Left lobe of liver (tissue), 2 donors: ENCODE measurements at places on chromosomes 13 and 19. TPM values are rescaled to one million over a fixed set of nuclear protein-coding genes. Genes with fewer than 3 reads are reported as not detected.

- no peak for DNase-seq
Observed at GRCh38 chr13:45748941-45749759, 47.0 kb downstream of the CBY2 start.

DNA sequence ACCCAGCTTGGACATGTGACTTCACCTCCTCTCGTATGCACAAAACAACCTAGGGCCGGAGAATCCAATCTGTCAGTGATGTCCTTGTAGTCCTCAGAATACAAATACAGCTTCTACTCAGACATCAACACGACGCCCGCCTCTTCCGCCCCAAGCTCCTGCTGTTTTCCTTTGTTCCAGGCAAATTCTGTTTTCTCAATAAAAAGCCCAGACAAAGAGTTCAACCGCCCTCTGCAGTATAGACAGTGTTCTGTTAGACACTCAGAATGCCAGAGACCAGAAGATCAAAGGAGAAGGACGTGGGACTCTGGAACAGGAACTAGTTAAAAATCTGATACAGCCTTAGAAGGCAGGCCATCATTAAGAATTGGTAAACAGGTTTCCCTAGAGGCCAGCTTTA, 42.0 kb upstream of the GGACT start:
- no peak for DNase-seq

DNA sequence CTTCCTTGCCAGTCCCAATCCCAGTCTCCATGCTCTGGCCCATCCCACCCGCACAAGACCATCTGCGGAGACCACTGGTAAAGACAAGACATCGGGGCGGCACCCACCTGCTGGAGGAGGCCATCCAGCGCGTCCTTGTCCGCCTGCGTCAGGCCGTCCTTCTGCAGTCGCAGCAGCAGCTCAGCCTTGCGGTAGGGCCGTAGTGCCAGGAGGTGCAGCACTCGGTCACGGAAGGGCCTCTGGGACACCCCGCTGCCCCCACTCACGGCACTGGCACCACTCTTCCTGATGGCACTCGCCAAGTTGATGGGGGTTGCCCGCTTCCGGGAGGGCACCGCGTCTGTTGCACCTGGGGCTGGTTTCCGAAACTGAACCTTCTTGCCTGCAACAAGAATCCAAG, 23.5 kb upstream of the ISYNA1 start:
- no peak for DNase-seq

The ZNF626 gene
- 3.0 TPM for total RNA-seq

DNA sequence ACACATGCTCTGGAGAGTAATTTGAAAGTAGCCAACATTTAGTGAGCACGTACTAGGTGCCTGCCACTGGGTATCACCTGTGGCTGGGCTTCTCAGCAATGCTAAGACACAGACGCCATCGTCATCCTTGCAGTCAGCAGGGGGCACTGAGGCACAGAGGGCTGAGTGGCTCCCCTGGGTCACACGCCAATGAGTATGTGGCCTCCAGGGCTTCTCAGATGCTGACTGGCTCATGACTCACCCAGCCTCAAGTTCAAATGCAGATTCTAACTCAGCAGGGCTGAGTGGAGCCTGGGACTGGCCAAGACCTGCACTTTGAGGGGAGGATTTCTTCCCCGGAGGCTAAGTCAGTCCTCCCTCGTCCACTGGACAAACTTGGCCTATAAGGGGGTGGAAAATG, 115.1 kb upstream of the CACNA1A start:
- no peak for DNase-seq

DNA sequence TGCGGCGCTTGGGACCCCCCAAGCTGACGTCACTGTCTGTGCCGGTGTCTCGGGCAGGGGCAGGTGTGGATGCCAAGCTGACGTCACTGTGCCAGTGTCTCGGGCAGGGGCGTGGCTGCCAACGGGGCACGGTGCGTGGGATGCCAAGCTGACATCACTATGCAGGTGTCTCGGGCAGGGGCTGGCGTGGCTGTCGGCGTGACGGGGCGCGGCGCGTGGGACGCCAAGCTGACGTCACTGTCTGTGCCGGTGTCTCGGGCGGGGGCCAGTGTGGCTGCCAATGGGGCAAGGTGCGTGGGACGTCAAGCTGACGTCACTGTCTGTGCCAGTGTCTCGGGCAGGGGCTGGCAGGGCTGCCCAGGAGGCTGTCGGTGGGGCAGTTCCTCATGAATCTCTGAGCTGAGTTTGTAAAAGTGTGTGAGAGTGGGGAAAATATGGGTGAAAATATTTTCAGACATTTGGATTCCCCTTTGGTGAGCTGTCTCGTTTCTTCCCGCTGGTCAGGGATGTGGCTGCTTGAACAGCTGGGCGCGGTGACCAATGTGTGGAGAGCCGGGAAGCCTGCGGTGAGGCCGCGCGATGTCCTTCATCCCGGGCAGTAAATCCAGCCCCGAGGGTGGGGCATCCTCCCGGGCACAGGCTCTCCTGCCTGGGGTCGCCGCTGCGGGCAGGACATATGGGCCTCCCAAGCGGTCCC, 25.2 kb downstream of the MCF2L start:
- DNase-seq = no peak

GRCh38 chr13:90534617-90535370, 812.7 kb upstream of the MIR17HG start:
- DNase-seq = no peak

DNA sequence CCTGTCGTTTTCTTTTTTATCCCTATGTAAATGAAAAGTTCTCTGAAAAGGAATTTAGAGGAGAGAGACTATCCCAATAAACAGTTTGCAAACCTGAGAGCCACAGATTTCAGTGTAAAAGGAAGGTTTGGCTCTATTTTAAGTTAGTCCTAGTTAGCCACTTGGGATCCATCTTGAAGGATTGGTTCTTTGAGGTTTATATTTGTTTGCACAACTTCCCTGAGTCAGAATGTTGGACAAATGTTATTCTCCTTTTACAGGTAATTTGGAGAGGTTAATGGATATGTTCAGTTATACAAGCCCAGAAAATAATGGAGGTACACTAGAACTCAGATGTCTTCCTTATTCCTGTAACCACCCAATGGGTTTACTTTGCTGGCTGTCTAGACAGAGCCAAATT, 2.6 kb upstream of the DNAJC15 start:
- no peak for DNase-seq

GRCh38 chr13:65168026-65168425, 2062.1 kb downstream of the PCDH9 start:
- DNase-seq = no peak

GRCh38 chr13:52800856-52801255, 47.6 kb downstream of the PCDH8 start:
- DNase-seq = no peak

The ZGLP1 gene
- total RNA-seq = 4.2 TPM

GRCh38 chr19:58511353-58512208, at the start of gene SLC27A5:
Gene SLC27A5, minus strand, starts transcription at chr19:58511992. Its CDS starts 37 bp downstream, at chr19:58511955.
- DNase-seq = peak; percentile 96

- no peak for DNase-seq
Observed at GRCh38 chr19:45712699-45713067, 18.0 kb downstream of the FBXO46 start.

DNA sequence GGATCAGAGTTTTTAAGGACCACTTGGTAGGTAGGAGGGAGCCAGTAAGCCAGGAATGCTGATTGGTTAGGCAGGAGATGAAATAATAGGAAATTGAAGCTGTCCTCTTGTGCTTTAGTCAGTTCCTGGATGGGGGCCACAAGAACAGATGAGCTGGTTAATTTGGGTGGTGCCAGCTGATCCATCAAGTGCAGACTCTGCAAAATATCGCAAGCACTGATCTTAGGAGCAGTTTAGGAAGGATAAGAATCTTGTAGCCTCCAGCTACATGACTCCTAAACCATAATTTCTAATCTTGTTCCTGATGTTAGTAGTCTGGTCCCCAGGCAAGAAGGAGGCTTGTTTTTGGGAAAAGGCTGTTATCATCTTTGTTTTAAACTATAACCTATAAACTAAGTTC, 117.9 kb upstream of the GPR12 start:
- no peak for DNase-seq

The APBA3 gene
- 18.6 TPM for total RNA-seq

GRCh38 chr19:33414667-33415605, 41.4 kb downstream of the CEBPG start:
- no peak for DNase-seq

DNA sequence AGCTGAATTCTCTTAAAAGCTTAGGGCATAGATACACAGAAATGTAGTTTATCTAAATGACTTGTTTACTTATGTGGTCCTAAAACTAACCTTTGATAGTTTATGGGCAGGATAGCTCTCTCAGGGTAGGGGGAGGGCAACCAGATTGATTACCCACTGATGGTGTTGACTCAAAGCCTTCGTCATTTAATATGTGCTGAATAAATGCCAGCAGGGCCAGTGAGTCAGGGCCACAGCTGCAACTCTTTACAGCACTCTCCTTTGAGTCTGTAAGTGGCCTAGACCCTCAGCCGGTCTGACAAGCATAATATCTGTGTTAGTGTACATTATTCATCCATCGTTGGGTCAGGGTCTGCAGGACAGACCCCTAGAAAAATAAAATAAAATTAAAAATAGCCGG, 128.5 kb downstream of the ZNF675 start:
- DNase-seq = no peak

GRCh38 chr19:16628984-16629691, 1.1 kb upstream of the MED26 start:
- DNase-seq = no peak

- peak; percentile 6 for DNase-seq
Observed at GRCh38 chr19:32219881-32220472, 125.4 kb upstream of the ZNF507 start.

The SIGLEC6 gene
- 0.20 TPM for total RNA-seq

The FCAR gene
- total RNA-seq = 0.55 TPM

DNA sequence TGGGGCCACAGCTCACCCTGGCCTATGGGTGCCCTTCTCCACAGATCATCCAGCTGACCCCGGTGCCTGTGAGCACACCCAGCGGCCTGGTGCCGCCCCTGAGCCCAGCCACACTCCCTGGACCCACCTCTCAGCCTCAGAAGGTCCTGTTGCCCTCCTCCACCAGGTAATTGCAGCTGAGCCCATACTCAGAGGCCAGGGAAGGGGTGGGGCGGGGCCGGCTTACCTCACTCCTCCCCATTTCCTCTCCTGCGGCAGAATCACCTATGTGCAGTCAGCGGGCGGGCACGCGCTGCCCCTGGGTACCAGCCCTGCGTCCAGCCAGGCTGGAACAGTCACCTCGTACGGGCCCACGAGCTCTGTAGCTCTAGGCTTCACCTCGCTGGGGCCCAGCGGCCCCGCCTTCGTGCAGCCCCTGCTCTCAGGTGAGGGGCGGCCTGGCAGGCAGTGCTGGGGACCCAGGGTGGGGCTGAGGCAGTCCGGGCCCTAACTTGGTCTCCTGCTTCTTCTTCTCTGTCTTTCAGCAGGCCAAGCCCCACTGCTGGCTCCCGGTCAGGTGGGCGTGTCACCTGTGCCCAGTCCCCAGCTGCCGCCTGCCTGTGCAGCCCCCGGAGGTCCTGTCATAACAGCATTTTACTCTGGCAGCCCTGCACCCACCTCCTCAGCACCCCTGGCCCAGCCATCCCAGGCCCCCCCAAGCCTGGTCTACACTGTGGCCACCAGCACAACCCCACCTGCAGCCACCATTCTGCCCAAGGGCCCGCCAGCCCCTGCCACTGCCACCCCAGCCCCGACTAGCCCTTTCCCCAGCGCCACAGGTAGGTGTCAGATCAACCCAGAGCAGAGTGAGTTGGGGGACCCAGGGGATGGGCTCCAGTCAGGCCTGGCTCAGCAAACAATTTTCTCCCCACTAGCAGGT, 9.6 kb upstream of the PRR19 start:
- DNase-seq = no peak

GRCh38 chr13:101343128-101343787, 73.0 kb downstream of the NALCN start:
- DNase-seq = no peak

The SCGB2B2 gene
- total RNA-seq = 1.1 TPM

DNA sequence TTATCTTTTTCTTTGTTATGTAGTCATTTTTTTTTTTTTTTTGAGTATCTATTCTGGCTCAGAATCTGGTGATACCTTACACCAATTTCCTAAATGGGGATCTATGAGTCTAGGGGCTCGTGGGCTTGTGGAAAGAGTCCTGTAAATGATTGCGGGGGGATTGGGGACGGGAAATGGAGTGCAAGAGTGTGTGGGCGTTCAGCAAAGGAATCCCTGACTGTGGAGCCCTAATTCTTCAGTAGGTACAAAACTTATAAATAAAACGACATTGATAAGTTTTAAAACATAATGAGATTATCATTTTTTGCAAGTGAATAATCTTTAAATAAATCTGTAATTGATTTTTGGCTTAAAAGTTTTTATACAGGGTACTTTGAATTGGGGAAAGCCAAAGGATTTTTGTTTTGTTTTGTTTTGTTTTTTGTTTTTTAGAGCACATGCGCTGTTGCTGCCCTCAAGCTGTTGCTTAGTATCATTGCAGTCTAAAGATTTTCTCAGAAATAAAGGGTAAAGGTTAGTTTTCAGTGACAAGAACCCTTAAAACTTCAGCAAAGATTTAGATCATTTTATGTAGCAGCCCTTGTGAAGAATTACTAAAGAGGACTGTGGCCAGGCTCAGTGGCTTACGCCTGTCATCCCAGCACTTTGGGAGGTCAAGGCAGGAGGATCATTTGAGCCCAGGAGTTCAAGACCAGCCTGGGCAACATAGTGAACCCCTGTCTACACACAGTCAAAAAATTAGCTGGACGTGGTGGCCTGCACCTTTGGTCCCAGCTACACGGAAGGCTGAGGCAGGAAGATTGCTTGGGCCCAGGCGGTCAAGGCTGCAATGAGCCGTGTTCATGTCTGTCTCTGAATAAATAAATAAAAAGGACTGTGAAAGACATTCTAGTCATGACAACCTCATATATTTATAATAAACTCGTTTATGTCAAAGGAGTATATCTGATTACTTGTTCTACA, 1.7 kb downstream of the ERCC5 start:
- DNase-seq = no peak

DNA sequence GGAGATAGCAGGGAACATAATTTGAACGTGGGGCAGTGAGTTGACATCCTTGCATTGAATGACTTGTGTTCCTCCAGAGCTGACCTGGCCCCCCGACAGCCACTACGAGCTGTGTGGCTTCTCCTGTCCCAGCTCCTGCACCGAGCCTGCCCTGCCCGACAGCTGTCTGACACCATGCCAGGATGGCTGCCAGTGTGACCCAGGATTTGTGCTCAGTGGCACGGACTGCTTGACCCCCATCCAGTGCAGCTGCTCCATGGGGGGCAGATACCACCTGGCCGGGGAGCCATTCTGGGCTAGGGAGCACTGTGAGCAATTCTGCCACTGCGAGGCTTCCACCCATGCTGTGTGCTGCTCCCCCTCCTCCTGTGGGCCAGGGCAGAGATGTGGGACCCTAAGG, 29.2 kb upstream of the FXYD3 start:
- no peak for DNase-seq

DNA sequence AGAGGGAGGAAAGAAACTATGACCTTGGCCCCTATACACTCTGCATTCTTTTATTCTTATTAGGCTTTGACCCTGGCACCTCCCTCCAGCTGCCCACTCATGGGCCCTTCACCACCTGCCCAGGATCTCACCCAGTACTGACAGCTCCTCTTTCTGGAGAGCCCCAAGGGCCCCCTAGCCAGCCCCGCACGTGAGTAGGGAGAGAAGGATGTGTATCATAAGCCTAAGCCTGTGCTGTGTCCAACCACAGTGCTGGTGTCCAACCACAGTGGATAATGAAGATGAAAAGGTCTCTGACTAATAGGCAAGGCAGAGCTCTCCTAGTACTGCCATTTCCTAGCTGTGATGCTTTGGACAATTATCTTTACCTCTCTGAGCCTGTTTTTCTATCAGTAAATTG, 4.2 kb downstream of the DMRTC2 start:
- no peak for DNase-seq

GRCh38 chr13:96342852-96343465, 253.1 kb downstream of the HS6ST3 start:
- DNase-seq = no peak
